Fibroblast of the aortic adventitia (primary cell): ENCODE measurements at places on chromosomes 16 and 17. TPM values are rescaled to one million over a fixed set of nuclear protein-coding genes. Genes with fewer than 3 reads are reported as not detected.

- DNase-seq, result peak; percentile 36
Observed at GRCh38 chr17:61402978-61403800, 3.5 kb downstream of the TBX2 start.

GRCh38 chr17:77593081-77593480 is 365.4 kb upstream of the TNRC6C start:
- DNase-seq, result no peak

DNA sequence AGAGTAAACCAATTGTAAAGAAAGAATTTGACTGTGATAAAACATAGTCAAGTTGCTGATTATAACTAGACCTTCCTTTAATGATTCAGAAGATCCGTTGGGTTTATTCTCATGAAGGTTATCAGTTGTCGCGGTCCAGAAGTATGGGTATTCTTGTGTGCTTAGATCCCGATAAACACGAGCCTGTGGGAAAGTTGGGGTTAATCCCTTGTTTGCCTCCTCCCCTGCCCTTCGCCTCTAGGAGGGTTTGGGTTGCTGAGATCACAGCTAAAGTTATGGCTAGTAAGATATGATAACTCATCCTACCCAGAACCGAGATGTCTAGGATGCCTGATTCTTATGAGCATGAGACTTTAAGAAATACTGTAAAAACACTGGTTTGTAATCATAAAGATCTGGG is 66.8 kb downstream of the GPRC5B start:
- DNase-seq, result no peak

GRCh38 chr16:87706278-87707000 is 59.3 kb downstream of the KLHDC4 start:
- no peak for DNase-seq

GRCh38 chr17:42754782-42755181 is 6.2 kb upstream of the RAMP2 start:
- peak; percentile 83 for DNase-seq

DNA sequence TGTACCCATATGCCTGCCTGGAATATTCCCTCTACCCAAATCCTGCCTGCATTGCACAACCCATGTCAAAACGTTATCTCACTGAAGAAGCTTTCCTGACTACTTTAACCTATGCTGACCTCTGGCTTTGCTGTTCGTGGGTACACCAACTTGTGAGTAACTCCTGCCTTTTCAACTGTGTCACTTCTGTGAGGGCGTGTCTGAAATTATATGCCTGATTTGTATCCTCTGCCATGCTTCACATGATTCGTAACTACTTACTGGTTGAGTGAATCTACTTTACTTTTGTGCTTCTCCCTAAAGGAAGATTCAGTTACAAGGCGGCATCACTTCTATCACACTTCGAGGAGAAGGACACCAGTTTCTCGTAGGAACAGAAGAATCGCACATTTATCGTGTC is 33.3 kb upstream of the USP43 start:
- no peak for DNase-seq

DNA sequence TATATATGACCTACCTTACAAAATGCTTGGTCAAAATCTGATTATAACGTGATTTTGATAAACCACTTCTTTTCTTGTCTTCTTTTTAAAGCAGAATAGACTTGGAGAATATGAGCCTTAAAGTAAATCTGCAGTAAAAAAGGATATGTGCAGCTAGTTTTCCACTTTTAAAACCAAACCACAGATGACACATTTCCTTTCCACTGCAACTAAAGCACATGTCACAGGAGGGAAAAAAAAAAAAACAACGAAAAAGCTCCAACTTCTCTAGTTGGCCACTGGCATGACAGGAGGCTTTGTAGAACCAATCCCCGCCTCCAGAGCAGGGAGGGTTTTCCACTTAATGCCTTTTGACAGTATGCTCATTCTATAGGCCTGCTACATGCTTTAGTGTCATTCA is at the start of gene EVI2A:
Gene EVI2A (minus strand): TSS at position 142 of the 400 bp plus-strand sequence. CDS start 2,609 bp downstream, outside the sequence.
- DNase-seq, result peak; percentile 87

DNA sequence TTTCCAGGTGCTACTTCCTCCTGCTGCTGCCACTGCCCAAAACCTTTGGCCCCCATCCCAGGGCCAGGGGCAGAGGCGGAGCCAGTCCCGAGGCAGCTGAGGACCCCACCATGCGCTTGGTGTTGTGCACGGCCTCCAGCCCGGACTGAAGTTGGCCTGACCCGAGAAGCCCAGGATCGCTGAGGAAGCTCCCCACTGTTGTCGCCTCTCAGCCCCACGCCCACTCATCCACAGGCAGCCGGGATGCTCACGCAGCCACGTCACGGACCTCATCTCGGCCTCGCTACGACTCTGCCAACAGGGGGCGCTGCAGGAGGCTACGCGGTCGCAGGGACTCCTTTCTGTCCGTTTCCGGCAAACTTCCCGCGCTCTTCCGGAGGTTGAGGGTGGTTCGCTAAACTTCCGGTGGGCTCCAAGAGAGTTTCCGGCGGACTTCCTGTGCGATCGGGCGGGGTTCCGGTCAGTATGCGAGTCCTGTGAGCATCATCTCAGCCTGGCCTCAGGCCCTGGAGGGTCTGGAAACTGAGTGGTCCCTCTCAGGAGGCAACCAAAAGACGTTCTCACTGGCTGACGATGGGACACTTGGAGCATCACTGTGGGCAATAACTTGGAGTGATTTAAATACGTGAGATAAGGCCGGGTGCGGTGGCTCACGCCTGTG is 12.4 kb downstream of the ZG16B start:
- DNase-seq, result peak; percentile 10

- DNase-seq, result no peak
Observed at GRCh38 chr16:51049276-51049675, 101.8 kb downstream of the SALL1 start.

GRCh38 chr16:57611706-57612105 is 16.7 kb upstream of the ADGRG1 start:
- no peak for DNase-seq

DNA sequence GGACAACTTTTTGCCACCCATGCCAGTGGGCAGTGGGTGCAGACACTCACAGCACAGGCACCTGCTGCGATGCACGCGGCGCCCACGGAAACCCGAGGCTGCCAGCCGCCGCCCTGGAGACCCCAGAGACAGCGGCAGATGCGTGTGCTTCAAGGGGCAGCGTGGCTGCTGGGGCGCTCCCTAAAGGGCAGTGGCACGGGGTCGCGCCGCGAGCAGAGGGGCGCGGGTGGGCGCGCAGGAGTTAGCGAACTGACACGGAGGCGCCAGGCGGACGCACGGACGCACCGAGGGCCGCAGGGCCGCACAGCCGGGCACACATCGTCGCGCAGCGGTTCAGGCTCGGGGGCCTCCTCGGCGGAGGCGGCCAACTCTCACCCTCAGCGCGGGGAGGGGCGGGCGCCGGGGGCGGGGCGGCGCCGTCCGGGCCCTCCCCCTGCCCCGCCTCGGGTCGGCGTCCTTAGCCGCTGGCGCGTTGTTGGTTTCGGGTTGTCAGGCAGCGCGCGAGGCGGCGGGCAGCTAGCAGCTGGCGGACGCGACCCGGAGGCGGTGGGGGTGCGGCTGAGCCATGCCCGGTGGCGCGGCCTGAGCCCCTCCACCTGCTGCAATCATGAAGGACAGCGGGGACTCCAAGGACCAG is at the start of gene KIF19:
Gene KIF19 (plus strand): TSS at position 484 of the 637 bp plus-strand sequence. CDS start 124 bp downstream, at position 608.
- DNase-seq, result no peak

- DNase-seq, result no peak
Observed at GRCh38 chr16:728890-729744, 2.2 kb downstream of the HAGHL start.

- DNase-seq, result peak; percentile 14
Observed at GRCh38 chr17:13065032-13065431, 47.2 kb upstream of the ELAC2 start.

DNA sequence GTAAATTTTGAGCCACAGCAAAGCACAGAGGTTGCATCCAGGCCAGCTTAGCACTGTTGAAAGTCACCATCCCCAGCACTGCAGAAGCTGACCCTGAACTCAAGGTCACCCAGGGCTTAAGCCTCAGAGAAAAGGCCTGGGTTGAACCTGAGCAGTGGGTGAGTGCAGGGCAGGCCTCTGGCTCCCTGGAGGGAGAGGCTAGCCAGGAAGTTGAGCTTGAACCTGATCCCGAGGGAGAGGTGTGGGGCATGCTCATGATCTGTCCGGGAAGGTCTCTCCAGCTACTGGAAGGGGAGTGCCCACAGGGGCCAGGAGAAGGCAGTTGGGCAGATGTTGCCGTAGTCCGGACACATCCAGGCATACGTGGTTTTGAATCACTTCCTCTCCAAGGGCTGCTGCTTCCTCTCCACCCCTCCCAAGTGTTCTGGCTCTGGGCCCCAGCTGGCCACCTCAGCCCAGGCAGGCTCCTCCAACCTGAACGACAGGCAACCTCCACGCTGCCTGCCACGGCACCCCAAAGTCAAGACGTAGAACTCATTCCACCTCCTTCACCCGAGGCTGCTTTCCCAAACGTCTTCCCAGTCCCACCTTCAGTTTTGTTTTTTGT is 18.4 kb downstream of the CARHSP1 start:
- DNase-seq, result peak; percentile 85

DNA sequence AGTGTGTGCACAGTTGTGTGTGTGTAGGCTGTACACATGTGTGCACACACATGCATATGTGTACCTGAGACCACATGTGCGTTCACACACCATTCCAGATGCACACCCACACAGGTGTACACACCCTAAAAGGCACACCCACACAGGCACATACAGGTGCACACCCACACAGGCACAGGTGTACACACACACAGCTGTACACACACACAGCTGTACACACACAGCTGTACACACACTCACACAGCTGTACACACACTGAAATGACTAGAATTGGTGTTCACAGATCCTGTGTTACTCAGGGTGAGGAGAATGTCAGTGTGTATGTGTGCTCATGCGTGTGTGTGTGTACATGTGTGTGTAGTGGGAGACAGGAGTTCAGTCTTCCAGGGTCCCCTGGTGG is 15.9 kb upstream of the DOC2B start:
- DNase-seq, result no peak

GRCh38 chr16:19068237-19068815 is 912 bp downstream of the COQ7 start:
- no peak for DNase-seq

DNA sequence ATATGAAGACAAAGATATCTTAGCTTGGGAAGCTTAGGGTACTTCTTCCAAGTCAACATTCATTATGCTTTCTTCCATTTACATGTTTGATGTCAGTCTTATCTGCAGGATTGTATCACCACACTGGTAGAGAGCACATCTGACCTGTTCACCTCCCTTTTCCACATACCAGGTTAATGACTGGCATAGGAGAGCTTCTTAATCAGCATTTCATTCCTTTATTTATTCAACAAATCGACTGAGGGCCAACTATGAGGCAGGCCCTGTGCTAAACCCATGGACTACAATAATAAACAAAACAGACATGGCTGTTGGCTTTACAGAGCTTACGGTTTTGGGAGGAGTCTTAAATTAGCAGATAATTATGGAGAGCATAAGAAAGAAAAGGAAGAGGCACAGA is 378.1 kb upstream of the CDH11 start:
- DNase-seq, result no peak

DNA sequence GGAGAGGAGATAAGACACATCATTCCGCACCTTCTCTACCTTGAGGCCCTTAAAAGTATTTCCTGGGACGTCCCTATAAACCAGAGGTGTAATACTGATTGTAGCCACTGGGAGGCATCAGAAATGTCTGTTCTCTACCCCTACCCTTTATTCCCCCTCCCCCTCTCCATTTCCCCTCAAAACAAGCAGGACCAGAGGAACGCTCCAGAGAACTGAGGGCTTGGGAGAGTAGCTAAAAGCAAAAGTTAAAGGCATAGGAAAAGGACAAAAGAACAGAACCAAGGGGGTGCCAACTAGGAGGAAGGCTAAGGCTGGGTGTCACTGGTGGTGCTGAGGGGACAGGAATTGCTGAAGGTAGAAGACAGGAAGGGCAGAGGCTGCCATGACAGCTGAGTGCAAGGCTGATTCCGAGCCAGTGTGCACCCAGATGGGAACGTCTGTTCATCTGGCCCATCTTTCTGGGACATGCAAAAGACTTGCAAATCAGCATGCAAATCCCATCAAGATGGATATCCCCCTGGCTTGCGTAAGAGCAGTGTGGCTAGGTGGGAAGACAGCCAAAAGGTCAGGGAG is 6.7 kb downstream of the CAMTA2 start:
- DNase-seq, result peak; percentile 62

GRCh38 chr16:68776821-68777485 is 39.9 kb downstream of the CDH1 start:
- DNase-seq, result no peak

DNA sequence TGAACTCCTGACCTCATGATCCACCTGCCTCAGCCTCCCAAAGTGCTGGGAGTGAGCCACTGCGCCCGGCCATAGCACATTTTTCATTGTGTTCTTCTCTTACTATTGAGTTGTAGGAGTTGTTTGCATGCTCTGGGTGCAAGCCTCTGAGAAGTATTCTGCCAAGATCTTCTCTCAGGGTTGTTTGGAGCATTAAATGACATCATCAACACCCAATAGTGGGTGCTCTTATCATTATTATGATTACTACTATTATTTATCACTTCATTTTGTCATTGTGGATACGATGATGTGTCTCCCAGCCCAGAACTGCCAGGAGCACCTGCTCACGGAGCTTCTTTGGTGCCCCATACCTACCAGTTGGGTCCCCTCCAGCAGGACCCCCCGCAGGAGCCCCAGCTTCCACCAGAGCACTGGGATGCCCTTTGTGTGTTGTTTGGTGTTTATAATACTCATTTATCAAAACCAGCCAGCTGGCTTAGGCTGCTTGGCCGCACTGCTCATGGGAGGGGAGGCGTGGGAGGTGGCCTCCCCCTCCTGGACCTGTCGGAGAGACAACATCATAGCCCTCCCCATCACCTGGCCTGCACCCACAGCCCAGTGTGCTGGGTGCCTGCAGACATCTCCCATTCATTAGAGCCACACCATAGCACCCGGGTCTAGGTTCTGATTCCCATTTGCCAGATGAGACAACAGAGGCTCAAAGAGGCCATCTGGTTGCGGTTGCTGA is 12.9 kb upstream of the MAP2K3 start:
- no peak for DNase-seq

DNA sequence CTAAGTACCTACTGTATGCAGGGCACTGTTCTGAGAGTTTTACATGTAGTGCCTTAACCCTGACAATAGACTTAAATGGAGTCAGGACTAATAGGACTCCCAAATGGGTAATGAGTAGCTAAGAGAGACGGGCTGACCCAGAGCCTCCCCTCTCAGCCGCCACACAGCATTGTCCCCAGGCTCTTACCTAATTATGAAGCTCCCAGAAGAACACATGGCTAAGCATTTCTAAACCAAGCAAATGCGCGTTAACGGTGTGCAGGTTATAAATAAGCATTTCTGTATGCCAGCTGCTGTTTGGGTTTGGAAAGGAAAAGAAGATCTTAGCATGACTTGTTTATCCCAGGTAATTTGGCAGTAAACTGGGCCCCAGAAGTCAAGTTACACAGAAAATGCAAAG is 14.3 kb downstream of the KATNIP start:
- no peak for DNase-seq

GRCh38 chr16:85978291-85978775 is 79.4 kb downstream of the IRF8 start:
- no peak for DNase-seq

Gene TMEM114
- not detected in 2 replicates for total RNA-seq

Gene HBZ
- not detected in 2 replicates for total RNA-seq

Gene CCL4L2
- total RNA-seq, result not detected in 2 replicates

Gene ZFPM1
- 4.2 and 5.2 TPM in 2 replicates for total RNA-seq

Gene PRKCB
- total RNA-seq, result 0.16 TPM in 1 of 2 replicates, not detected in the other

Gene QRICH2
- total RNA-seq, result 1.8 and 2.2 TPM in 2 replicates

Gene GPT2
- total RNA-seq, result 2.2 and 9.7 TPM in 2 replicates

Gene CLUH
- total RNA-seq, result 17.1 and 39.1 TPM in 2 replicates
